Non-pigmented ciliary epithelial cell (primary cell): ENCODE measurements at places on chromosomes 2 and 18.

- DNase-seq: no peak
Observed at GRCh38 chr2:37919631-37920032, 5.5 kb upstream of the RMDN2 start.

GRCh38 chr2:130338793-130339345, 3.8 kb upstream of the IMP4 start:
- DNase-seq: no peak

DNA sequence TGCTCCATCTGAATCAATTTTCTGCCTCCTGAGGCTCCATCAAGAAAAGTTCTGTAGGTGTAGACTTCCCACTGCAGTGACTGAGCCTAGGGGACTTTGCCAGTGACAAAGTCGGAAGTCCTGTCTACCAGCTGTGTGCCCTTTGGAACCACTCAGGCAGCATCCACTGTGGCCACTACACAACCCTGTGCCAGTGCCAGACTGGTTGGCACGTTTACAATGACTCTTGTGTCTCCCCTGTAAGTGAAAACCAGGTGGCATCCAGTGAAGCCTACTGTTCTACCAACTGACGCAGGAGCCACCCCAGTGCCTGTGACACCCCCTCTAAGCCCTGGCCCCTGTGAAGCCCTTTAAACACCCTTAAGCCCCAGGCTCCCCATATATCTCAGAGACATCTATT, 132.1 kb upstream of the SERPINE2 start:
- DNase-seq: no peak

DNA sequence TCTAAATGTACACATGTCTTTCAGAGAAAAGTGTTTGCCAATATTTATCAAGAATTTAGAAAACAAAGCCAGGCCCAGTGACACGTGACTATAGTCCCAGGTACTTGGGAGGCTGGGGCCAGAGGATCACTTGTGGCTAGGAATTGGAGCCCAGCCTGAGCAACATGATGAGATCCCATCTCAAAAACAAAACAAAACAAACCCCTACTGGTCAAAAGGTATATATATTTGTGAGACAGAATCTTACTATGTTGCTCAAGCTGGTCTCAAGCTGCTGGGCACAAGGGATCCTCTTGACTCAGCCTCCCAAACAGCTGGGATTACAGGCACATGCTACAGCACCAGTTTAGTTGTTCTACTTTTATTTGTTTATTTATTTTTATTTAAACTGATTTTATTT, 79.2 kb downstream of the ZDBF2 start:
- DNase-seq: no peak

- no peak for DNase-seq
Observed at GRCh38 chr2:189581354-189582139, 961 bp upstream of the SLC40A1 start.

DNA sequence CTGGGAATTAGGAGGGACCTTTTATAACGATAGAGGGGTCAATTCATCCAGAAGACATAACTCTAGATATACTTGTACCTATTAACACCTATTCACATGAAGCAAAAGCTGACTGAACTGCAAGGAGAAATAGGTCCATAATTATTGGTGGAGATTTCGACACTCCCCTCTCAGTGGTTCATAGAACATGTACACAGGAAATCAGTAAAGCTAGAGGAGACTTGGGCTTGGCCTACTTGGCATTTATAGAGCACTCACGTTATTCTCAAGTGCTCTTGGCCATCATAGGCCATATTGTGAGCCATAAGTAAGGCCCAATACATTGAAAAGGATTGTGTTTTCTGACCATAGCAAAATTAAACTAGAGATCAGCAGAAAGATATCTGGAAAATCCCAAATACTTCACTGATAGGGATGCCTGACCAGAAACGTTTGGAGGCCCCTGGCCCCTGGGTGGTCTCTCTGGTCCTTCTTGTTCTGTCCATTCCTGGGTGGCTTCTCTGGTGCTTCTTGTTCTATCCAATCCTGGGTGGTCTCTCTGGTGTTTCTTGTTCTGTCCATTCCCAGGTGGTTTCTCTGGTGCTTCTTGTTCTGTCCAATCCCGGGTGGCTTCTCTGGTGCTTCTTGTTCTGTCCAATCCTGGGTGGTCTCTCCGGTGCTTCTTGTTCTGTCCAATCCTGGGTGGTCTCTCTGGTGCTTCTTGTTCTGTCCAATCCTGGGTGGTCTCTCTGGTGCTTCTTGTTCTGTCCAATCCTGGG, 49.0 kb downstream of the SNED1 start:
- DNase-seq: no peak

- no peak for DNase-seq
Observed at GRCh38 chr18:24342347-24342746, 55.3 kb downstream of the OSBPL1A start.

GRCh38 chr2:239121600-239122012, 273.7 kb downstream of the TWIST2 start:
- DNase-seq: no peak

- DNase-seq: no peak
Observed at GRCh38 chr2:169300636-169301530, 61.5 kb downstream of the LRP2 start.

- DNase-seq: no peak
Observed at GRCh38 chr2:215863687-215864086, 149.7 kb downstream of the MREG start.

GRCh38 chr2:155368934-155369333, 670.4 kb downstream of the KCNJ3 start:
- no peak for DNase-seq

- DNase-seq: no peak
Observed at GRCh38 chr2:191015239-191015638, 1.3 kb upstream of the STAT1 start.

DNA sequence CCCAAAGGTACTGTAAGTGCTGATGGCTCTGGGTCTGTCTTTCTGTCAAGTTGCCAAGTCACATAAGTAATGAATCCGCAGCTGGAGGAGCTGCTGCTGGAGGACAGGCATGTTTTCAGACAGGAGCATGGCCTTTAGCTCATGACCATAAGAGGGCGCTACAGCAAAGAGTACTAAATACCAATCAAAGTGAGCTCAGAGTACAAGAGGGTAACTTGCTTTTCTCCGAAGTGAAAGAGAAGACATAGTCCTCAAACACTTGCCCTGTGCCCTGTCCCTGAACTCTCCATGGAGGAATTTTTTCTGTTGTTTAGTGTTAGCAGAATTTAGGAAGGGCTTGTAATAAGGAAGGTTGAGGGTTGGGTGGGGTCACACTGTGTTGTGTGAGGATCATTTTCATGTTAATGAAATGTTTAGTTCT, 58.0 kb upstream of the EML6 start:
- DNase-seq: no peak

DNA sequence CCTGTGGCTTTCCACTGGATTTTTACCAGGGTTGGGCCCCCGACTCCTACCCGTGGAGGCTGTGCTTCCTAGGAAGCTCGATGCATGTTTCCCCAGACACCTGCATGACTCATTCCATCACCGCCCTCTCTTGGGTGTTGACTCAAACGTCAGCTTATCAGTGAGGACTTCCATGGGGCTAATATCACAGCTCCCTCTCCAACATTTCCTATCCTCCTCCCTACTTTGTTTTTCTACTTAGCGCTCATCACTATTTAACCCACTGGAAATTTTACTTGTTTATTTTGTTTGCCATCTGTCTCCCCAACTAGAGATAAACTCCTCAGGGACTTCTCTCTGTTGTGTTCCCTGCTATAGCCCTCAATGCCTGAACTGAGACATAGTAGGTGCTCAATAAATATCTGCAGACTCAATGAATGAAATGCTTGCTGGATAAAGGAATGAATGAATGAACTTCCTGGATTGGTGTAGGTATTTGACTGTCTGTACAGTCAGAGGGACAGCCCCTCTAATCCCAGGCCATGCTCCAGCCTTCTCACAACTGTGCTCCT, 89.7 kb upstream of the MSH2 start:
- DNase-seq: no peak

GRCh38 chr2:213150315-213151097, 906 bp downstream of the IKZF2 start:
- DNase-seq: no peak

DNA sequence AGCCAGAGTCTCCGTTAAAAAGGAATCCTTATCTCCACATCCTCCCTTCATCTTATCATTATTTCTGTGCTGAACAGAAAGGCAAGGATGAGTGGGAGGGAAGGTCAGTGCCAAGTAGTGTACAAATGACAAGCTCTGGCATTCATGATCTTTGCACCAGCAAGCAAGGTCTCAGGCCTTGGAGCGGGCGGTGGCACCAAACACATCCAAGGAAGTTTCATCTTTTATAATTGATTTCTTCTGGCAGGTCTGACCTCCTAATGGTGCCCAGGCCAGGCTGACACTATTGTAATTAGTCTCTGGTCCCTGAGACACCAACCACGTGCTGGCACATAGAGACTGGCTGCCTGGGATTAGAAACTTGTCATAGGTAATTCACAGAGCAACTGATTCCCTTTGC, 336.6 kb downstream of the EN1 start:
- DNase-seq: no peak

GRCh38 chr2:158009399-158009798, 92.3 kb upstream of the UPP2 start:
- DNase-seq: no peak

GRCh38 chr18:55076643-55077218, 117.5 kb upstream of the CCDC68 start:
- DNase-seq: no peak

DNA sequence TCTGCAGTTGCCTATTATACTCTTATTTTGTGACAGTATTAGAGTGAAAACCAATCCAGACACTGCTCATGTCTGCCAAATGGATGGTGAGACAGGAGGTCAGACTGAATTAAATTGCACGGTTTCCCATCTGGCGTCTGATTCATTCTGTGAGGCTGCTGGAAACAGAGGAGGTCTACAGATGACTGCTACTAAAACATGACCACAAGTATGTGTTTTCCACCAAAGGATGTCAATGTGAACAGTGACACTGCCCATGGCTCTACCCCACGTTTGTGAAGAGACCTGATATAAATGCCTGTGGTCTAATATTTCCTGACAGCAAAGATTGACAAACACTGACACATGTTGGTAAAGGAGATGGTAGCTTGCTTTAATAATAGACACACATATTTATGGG, 104.3 kb upstream of the ST6GAL2 start:
- peak; percentile 78 for DNase-seq

DNA sequence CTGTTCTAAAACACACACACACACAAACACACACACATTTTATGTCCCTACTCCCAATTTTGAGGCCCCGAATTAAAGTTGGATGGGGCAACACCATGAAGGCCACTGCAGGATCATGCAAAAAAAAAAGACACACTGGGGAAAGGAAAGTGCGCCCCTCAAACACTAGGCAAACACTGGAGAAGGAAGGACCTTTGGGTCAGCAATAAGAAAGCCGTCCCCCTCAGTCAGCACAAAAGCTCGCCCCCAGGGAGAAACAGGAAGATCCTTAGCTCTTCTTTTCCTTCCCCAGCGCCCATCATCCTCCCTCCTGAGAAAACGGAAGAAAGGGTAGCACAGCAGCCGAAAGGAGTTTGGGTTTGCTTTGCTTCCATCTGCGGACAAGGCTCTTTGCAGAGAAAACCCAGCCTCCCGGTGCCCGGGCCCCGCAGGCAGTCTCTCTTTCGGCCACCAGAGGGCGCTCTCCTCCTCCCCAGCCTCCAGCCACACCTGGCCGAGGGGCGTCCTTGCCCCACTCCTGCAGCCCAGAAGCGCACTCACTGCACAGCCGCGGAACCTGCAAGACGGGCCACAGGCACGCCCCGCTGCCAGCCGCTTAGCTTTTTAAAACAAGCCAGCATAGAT, 248.5 kb downstream of the CDH20 start:
- no peak for DNase-seq

- no peak for DNase-seq
Observed at GRCh38 chr2:7792031-7792651, 874.9 kb downstream of the RNF144A start.

- no peak for DNase-seq
Observed at GRCh38 chr2:34799556-34799955, 1200.5 kb upstream of the FAM98A start.

GRCh38 chr2:183926433-183926832, 671.9 kb upstream of the ZNF804A start:
- no peak for DNase-seq

- DNase-seq: no peak
Observed at GRCh38 chr2:224324604-224325003, 77.3 kb downstream of the FAM124B start.

GRCh38 chr2:88218981-88219380, 48.8 kb downstream of the THNSL2 start:
- DNase-seq: no peak

- no peak for DNase-seq
Observed at GRCh38 chr2:29213888-29214291, 98.7 kb downstream of the CLIP4 start.
